ENCODE measurements at places on chromosomes 11 and 22.
A peak's percentile ranks its signal among the peaks of the same experiment; 100 is the strongest.

- DNase-seq = no peak
These were observed 33.3 kb downstream of the CD6 start for GRCh38 chr11:61004761-61005181.

DNA sequence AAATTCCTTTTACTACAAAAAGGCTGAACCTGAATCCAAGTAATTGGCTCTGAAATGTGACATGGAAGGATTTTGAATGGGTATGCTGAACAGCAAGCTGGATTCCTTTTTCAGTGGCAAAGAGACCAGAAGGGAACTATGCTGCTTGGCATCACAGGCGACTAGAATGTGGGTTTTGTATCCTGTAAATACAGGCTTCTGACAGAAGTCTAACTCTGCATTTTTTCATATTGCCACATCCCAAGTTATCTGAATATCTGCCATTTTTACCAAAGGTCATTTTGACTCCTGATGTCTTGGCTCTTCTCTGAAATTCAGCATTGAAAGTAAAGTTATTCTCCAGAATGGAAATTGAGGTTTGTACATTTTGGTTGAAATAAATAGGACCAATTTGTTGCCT, 145.7 kb downstream of the ARHGAP42 start:
- no peak for DNase-seq

- DNase-seq = no peak
These were observed 12.0 kb upstream of the TEAD1 start for GRCh38 chr11:12662101-12662689.

DNA sequence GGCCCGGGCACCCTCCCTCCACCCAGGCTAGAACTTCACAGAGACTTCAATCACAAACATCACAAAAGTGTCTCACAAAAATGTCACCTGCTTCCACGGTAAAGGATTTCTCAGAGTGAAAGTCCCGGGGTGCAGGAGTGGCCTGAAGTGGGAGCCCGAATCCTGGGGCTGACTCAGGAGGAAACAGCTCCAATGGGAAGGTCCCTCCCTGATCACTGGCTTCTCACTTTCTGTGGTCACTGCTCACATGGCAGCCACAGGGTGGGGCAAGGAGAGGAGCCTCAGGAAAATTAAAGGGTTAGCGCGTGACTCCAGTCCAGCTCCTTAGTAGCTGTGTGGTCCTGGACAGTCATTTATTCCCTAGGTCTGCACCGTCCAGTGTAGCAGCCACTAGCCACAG, 564.5 kb upstream of the B3GAT1 start:
- DNase-seq = no peak

DNA sequence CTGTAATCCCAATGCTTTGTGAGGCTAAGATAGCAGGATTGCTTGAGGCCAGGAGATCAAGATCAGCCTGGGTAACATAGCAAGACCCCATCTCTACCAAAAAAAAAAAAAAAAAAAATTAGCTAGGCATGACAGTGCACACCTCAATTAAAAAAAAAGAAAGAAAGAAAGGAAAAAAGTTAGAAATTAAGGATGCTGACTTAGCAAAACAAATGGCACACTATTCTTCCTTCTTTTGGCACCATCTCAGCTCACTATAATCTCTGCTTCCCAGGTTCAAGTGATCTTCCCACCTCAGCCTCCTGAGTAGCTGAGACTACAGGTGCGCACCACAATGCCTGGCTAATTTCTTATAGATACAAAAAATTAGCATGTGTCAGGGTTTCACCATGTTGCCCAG, 33.9 kb downstream of the PC start:
- DNase-seq = no peak

GRCh38 chr22:32465661-32466060, 1.4 kb upstream of the BPIFC start:
- no peak for DNase-seq

GRCh38 chr11:17405232-17406005, 17.0 kb upstream of the KCNJ11 start:
- DNase-seq = no peak

DNA sequence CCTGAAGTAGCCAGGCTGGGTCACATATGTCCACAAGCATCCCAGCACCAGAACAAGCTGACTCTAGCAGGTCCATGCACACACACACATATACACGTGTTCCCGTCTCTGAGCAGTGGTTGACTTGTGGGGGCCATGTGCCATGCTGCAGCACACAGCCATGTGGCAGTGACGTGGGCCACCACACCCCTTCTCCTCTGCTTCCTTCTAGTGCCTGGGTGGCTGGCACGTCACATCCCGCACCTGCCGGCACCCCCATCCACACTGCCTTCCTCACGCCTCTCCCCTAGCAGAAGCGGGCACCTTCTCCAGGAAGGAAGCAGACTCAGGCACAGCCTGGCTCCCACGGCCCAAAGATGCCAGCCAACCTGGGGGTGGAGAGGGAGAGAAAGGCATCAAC, 9.5 kb downstream of the SYT7 start:
- DNase-seq = no peak

- no peak for DNase-seq
These were observed 18.7 kb downstream of the ART5 start for GRCh38 chr11:3623121-3623520.

GRCh38 chr11:108242422-108242821, 19.6 kb downstream of the ATM start:
- DNase-seq = no peak

DNA sequence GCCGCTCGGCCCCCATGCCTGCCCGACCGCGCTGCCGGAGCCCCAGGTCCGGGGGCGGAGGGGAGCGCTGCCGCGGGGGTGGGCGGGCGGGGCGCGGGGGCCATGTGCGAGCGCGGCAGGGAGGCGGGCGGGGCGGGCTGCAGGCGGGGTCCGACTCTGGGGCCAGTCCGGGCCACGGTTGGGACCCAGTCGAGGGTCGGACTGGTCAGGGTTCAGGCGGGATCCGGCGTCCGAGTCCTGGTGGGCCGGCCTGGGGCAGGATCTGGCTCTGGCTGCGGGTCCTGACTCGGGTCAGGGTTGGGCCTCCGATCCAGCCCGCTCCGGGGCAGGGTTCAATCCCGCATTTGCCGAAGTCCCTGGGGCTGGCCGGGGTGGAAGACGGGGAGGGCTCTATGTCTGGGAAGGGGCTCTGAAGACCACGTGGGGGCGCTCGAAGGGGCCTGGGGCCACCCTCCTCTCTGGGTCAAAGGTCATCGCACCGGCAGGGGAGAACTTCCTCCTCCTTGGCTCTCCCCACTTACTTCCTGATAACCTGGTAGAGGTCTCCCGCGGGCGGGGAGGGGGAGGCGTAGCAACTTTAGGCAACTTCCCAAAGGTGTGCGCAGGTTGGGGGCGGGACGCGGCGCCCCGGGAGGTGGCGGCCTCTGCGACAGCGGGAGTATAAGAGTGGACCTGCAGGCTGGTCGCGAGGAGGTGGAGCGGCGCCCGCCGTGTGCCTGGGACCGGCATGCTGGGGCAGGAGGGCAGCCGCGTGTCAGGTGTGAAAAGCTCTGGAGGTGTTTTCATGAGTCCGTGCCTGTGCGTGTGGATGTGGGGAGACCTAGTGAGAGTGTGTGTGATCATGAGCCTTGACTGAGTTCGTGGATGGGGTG, 603 bp downstream of the ESRRA start:
- DNase-seq = no peak

GRCh38 chr11:118609380-118610224, 2.2 kb downstream of the PHLDB1 start:
- no peak for DNase-seq

DNA sequence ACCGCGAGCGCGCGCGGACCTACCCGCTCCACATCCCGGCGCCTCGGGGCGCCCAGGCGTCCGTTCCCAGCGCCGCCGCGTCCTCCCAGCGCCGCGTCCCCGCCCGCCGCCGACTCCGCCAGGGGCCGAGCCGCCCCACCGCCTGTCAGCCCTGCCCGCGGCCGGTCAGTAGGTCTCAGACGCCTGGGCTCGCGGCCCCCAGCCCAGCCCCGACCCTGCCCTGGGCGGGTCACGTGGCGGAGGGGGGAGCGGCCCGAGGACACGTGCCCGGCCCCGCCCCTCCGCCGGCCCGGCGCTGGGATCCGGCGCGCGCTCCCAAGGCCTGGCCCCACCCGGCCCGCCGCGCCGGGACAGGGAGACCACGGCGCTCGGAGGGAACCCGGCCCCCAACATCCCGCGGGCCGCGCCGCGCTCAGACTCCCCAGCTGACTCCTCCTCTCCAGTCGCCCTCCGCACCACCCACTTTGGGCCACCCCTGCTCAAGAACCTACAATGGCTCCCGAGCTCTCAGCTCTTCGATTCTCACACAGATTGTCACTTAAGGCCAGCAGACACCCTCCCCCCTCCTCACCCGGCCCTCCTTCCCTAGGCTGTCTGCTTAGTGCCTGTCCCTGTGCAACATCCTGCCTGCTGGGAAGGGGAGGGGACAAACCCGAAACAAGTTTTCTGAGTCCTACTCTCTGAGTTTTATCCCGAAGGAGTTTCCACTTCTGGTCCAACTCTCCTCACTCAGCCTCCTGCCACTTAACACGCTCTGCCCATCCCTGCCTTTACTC, at the start of gene RAB3IL1:
Gene RAB3IL1, minus strand, starts transcription at position 233 of the 776 bp plus-strand sequence. Its CDS starts 199 bp downstream, at position 34.
- DNase-seq = no peak

DNA sequence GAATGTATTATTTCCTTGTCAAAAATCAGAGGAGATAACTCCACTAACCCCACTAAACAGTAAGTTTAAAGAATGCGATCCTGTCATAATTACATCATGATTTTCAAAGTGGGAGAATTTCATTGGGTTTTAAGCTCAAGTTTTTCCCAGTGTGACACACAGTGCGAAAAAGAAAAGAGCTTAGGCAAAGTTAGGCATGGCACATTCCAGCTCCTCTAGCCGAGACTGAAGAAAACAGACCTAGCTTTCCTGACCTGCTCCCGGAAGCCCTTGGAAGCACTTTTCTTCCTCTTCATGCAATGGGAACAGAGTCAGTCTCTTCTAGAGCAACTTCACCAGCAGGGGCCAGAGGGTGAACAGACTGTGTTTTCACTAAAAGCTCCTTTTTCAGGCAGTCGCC, 76.6 kb upstream of the AKIP1 start:
- DNase-seq = no peak

- no peak for DNase-seq
These were observed 249.2 kb downstream of the DLG2 start for GRCh38 chr11:85377901-85378300.

- no peak for DNase-seq
These were observed 71.7 kb upstream of the EIF3M start for GRCh38 chr11:32511926-32512325.

- no peak for DNase-seq
These were observed 54.0 kb upstream of the GCAT start for GRCh38 chr22:37753746-37754145.

DNA sequence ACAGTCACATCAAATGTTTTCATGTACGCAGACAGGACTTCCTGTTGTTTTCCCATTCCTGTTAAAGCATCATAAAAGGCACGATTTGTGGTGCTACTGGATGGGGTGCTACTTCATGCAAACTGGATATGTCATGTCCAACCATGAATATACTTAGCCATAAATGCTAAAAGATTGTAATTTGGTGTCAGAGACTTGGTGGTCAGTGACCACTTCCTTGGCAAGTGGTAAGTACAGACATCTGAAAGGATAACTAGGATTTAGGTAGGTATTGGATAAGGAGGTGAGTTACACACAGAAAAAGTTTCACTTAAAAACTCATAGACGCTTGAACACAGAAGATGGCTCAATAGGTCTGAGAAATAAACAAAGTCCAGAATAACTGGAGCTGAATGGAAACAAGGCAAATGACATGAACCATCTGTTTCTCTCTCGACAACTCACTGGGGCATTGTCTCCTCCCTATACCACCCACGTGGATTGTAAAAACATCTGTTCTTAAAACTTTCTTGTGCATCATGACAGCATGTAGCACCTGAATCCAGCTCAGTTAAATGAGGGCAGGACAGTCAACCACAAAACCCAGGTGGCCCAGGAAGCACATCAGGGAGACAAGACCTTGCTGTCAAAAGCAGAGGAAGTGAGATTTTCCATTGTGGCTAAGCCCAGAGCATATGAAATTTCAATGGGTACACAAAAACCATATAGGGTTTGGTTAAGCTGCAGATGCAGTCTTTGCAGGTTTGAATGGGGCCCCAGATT, 22.1 kb upstream of the IGLL5 start:
- DNase-seq = peak; percentile 22

GRCh38 chr11:122746050-122746478, 90.5 kb downstream of the UBASH3B start:
- no peak for DNase-seq

DNA sequence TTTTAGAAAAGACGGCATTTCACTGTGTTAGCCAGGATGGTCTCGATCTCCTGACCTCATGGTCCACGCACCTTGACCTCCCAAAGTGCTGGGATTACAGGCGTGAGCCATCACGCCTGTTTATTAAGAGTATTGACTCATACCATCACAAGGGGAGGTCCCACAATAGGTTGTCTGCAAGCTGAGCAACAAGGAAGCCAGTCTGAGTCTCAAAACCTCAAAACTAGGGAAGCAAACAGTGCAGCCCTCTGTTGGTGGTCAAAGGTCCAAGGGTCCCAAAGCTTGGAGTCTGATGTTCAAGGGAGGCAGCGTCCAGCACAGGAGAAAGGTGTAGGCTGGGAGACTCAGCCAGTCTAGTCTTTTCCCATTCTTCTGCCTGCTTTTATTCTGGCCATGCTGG, 32.8 kb upstream of the LDLRAD3 start:
- DNase-seq = no peak

DNA sequence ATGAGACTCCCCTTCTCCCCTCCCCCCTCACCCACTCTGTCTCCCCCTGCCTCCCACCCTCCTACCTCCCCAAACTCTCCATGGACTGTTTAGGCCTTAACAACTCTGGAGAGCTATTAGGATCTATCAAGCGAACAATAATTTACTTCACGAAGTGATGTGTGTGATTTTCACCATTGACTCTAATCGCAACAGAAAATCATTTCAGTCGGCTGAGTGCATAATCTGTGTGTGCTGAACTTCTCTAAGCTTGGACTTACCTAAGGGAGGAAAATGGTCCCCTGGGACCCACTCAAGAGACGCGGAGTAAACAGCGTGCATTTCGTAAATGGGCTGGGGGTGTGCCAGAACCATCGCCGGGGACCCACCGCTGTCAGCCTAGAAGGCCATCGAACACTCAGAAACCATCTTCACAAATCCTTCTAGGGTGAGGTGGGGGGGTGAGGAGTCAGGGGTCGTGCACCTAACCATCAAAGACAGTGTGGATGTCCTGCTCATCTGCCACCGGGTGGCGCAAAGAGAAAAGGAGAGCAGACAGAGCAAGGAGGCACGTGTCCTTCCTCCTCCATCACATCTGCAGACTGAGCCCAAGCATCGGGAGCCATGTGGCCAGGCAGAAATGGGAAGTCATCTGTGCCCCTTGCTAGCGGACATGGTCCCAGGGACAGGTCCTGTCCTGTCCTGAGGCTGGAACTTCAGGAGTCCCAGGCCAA, 62.1 kb upstream of the NUP50 start:
- DNase-seq = no peak

DNA sequence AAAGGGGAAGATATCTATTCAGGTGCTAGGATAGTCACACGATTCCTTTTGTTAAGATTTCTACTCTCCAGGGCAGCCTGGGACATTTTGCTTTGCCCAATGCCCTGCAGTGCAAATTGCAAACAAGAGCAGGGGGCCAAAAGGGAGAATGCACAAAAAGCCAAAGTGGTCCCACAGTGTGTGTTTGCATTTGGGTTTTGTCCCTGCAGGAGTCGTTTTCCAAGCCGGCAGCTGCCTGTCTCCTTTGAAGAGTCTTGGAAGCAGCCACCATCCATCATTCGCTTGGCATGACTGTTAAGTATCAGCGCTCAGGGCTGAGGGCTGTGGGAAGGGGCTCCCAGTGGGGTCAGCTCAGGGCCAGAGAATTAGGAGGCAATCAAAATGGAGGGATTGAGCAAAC, 184.7 kb downstream of the MIAT start:
- no peak for DNase-seq

Measured in left renal pelvis (tissue), 4 donors.